ENCODE measurements at places on chromosomes 3 and 15.

DNA sequence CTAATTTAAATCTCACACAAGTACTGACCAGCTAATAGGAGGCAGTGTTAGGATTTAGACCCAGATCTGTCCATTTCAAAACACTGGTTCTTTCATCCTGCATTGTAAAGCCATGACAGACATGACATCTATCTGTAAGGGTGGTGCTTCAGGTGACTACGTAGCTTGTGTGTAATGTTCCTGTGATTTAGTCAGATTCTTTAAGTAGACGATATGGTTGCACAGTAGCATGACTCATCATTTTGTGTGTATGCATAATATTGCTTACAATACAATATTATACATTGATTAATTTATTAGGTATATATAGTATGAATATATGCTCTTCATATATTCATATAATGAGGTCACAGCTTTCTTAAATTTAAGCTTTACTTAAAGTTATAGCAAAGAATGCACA is 628.5 kb downstream of the GRM7 start:
- DNase-seq, result no peak

DNA sequence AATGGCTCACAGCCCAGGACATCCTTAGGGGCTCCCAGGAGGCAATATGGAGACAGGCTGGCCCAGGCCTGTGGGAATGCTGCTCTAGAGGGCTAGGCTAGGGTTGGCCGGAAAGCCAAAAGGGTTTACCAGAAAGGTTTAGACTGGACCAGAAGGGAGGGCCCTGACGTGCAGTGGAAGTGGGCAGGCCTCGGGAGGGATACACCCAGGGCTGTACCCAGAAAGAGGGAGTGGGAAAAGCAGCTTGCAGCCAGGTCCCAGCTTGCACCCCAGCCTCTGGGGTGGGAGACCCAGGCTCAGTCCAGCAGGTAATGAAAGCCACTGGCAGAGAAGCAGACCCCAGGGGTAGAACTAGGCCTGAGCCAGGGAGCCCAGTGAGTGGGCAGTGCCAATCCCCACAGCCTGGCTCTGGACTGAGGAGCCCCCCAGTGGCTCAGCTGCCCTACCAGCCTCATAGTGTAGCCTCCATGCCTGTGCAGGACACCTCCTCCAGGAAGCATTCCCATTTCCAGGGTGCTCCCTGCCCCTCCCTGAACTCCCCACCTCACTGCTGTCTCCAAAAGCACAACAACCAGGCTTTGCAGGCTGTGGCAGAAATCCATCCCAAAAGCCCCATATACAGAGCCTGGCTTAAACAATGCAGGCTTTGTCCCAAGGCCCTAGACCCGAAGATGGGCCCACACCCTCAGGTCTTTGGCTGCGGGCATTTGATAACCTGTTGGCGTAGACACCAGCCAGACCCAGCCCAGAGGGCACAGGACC is 3.5 kb downstream of the GORASP1 start:
- no peak for DNase-seq

DNA sequence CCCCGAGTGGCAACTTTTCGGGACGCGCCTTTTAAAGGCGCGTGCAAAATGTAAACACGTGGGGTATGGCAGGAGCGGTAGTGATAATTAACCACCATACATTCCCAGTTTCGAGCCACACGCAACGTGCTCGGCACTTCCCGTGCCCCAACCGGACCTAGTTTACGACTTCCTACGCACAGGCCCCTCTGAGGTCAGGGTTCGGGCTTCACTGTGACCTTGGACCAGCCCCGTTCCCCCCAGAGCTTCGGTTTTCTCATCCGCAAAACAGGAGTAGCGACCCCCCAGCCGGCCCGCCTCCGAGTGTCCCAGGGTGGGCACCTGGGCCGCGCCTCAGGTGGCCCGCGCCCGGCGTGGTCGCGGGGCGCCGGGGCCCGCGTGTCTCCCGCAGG is 451 bp downstream of the CHCHD4 start:
- DNase-seq, result no peak

- no peak for DNase-seq
Observed at GRCh38 chr3:66139415-66139814, 81.4 kb upstream of the SLC25A26 start.

GRCh38 chr3:82202269-82202668 is 440.8 kb upstream of the GBE1 start:
- no peak for DNase-seq

GRCh38 chr15:57403017-57403416 is 26.7 kb downstream of the CGNL1 start:
- no peak for DNase-seq

DNA sequence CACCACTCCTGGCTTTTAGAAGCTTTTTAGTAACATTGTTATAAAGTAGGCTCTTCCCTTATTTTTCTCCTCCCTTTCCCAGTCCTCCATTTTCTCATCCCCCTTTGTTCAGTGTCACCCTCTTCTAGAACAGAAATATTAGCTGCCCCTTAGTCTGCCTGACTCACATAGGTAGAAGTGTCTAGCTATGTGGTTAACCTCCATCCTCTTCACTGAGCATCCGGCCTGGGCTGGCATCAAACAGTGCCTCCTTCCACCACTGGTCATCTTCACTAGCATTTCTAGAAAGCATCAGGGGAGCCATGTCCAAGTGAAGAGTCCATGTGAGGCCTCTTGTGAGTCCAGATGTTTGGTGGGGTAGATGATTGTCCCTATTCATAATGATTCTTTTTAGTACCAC is 70.0 kb upstream of the SKOR1 start:
- DNase-seq, result no peak

GRCh38 chr3:69881756-69882428 is 117.6 kb upstream of the SAMMSON start:
- DNase-seq, result peak; percentile 69

- DNase-seq, result no peak
Observed at GRCh38 chr3:168889666-168890065, 773.8 kb downstream of the MECOM start.

DNA sequence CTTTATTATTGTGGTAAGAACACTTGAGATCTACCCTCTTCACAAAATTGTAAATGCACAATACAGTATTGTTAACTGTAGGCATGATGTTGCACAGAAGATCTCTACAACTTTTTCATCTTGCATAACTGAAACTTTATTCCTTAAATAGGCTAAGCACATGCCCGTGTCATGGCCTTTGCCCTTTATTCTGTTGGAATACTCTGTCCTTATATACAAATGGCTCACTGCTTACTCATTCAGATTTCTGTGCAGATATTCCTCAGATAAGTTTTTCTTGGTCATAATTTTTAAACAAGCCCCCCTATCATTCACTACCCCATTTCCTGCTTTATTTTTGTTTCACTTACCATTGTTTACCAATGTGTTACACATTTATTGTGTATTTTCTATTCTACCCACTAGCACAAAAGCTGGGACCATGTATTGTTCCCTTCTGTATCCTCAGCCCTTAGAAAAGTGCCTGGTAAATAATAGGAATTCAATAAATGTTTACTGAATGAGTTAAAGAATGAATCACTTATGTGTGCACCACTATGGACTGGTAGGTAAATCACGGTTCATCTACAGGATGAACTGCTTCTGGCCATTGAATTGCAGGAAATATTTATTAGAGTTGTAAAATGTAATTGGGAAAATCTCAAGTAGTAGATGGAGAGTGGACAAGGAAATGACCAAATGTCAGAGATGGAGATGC is 151.0 kb downstream of the CPNE4 start:
- no peak for DNase-seq

GRCh38 chr3:58148049-58148448 is 62.7 kb downstream of the DNASE1L3 start:
- no peak for DNase-seq

- DNase-seq, result no peak
Observed at GRCh38 chr15:35507932-35508638, 37.9 kb downstream of the DPH6 start.

GRCh38 chr3:83738202-83738601 is 1220.6 kb upstream of the CADM2 start:
- DNase-seq, result no peak

Data from iris pigment epithelial cell (primary cell).